ENCODE measurements at places on chromosomes 6 and 20. TPM values are rescaled to one million over a fixed set of nuclear protein-coding genes. Genes with fewer than 3 reads are reported as not detected.

- no peak for DNase-seq
Measured at GRCh38 chr6:12097791-12098190, 85.7 kb downstream of the HIVEP1 start.

DNA sequence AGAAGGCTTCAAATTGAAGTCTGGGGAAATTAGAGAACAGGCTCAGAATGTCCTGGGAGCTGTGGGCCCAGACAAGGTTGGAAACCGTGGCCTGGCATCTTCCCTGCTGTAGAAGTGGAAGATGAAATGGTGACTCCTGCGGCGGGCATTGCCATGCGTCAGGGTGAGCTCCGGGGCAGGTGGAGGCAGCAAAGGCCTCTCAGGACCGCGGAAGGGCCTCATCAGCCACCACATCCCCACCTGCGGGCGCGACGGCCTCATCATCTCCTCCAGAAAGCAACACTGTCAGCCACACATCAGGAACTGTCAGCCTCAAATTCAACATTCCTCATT, 161.7 kb downstream of the SYNDIG1 start:
- no peak for DNase-seq

DNA sequence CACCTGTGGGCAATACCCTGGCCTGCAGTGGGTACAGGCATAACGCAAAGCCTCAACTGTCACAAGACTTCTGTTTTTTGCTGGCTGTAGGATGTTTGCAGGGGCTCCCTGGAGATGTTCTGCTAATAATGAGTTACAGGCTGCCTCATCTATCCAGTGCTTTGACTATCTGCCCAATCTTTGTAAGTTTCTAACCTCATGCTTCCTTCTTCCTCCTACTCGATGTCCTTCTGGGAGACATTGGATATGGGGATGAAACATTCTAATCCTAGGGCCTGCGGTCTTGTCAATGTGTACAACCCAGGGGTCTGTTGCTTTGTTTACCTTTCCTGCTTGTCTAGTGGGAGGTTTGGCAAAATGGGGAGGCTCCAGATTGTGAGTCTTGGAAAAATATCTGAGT, 136.8 kb upstream of the TCF21 start:
- no peak for DNase-seq

GRCh38 chr6:14646371-14646770, 528.8 kb downstream of the CD83 start:
- no peak for DNase-seq

HCRTR2 gene
- not detected for total RNA-seq

SLC13A3 gene
- total RNA-seq, result not detected

Measured in NCI-H460 (cell line).